ENCODE measurements at places on chromosomes 4 and X. TPM values are rescaled to one million over a fixed set of nuclear protein-coding genes. Genes with fewer than 3 reads are reported as not detected.

MAGIX gene
- 5.0 TPM for total RNA-seq

ETDA gene
- not detected for total RNA-seq

UGT2A3 gene
- total RNA-seq = 0.67 TPM

DNA sequence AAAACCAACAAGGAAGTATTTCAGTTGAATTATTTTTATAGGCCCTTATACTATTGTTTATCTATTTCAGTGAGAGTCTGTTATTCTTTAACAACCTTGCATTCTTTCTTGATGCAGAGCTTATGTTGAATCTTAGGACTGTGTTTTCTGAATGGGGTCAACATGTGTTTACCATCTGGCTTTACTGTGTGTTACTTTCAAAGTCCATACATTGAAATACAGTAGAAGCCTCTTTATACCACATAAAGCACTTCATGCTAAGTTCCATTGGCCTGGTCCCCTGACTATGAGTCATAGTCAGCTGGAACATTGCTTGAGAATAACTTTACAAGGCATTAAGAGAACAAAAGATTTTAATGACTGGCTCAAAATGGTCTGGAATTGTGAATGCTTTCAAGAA lies 152.6 kb downstream of the GASK1B start:
- no peak for DNase-seq

DNA sequence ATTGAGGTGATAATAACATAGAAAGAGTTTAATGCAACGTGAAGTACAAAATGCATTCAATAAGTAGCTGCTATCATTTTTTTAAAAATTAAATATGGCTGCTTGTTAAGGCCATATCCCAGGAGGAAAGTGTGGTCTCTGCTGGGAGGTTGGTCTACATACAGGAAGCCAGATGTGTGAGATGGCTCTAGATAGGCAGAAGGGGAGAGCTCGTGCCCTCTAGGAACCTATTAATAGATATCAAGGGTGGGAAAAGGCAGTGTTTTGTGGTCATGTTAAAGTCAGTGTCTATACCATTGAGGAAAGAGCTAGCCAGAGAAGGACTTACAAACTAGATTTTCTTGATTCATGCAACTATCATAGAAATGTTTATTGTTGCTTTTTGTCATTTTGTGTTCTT lies 140.5 kb downstream of the KLHL8 start:
- no peak for DNase-seq

GRCh38 chrX:9072281-9072680 lies 38.4 kb upstream of the FAM9B start:
- DNase-seq = no peak

DNA sequence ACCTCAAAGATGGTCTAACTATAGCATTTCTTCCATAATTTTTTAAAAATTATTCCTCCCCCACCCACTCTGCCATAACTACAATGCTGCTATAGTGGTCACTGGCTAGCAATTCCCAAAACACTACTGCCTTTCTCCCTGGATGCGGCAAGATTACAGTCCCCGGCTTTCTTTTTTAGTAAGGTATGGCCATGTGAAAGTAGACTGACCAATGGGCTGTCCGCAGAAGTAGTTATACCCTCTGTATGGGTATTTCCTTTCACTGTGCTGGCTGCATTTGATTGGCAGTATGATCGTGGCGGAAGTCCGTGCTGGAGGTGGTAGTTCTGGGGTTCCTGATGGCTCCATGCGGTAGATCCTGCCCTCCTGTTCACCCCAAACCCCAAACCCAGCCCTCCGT lies 166.0 kb downstream of the FBXO8 start:
- no peak for DNase-seq

DNA sequence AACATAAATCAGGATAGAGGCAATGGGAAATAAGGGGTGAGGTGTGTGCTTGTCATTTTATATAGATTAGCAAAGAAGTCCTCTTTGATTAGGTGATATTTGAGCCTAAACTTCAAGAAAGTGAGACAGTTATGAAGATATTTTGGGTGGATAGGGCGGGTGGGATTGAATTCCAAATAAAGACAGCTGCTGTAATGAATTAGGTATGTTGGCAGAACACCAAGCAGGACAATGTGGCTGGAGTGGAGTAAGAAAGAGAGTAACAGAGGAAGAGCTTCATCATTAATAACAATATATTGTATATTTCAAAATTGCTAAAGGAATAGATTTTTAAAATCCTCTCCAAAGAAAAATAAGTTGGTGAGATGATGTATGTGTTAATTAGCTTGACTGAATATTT lies 91.0 kb upstream of the CENPE start:
- no peak for DNase-seq

- no peak for DNase-seq
Measured at GRCh38 chr4:182536221-182536811, 293.1 kb downstream of the TENM3 start.

DNA sequence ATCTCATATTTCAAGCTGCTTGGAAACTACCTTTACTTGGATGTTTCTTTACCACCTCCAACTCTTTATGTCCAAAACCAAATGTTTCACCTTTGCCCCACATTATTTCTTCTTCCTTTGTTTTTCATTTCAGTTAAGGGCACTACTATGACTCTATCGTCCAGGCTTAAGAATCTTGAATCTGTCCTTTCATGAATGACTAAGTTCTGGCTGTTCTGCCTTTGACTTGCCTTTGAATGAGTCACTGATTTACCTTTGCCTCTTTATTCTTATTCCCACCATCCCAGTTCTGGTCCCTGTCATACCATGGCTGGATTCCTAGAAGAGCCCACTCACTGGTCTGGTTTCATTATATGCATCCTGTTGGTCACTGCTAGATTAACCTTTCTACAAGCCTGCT lies 30.6 kb upstream of the PLAC1 start:
- no peak for DNase-seq

GRCh38 chr4:71167083-71167482 lies 171.7 kb upstream of the SLC4A4 start:
- DNase-seq = no peak

DNA sequence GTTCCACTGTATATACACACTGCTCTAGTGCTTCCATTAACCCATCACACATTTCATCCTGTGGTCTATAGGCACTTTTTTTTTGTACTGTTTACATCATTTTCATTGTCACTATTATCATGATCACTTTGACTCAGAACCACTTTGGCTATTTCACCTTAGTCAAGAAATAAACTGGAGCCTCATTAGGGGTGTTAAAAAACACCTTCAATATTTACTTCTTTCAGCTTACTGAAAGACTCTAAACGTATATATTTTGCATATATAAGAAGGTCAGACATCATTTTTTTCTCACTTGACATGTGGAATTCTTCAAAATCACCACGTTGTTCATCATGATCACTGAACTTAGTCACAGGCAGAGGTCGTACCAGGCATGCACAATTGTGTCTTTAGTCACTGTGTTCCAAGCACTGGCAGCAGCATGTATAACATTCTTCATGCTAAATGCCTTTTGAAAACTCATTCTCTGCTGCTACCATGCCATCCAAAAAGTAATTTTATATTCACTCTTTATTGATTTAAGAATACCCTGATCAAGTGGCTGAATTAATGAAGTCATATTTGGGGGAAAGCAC lies 229.2 kb upstream of the ARSJ start:
- no peak for DNase-seq

GRCh38 chr4:38804654-38805295 lies at the start of gene TLR1:
TLR1 (minus strand) TSS chr4:38804791; CDS start chr4:38798831, 5,960 bp downstream.
- no peak for DNase-seq

All from progenitor cell of endocrine pancreas (in vitro differentiated cells).